ENCODE measurements at places on chromosomes 7 and 10.

- no peak for DNase-seq
Observed at GRCh38 chr10:77007834-77008233, 629.8 kb downstream of the KCNMA1 start.

GRCh38 chr7:128886391-128887168, 23.9 kb downstream of the ATP6V1F start:
- no peak for DNase-seq

GRCh38 chr10:30353851-30354250, 4.8 kb upstream of the MTPAP start:
- DNase-seq, result peak; percentile 73

DNA sequence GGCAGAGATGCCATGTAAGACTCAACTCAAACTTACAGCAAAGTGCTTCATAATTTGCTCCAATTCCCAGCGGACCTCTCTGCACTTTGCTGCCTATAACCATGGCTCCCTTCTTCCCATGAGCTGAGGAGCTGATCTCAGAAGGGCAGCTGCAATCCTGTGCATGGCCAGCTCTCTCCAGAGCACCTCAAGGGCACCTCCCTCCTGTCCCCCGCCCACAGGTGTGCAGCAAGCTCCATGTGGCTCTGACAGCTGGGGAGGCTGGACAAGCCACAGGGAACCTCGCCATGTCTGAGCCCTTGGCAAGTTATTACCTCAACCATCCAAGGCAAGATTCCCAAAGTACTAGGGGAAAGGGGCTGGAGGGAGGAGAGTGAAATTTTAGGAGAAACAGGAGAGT, 61.1 kb upstream of the DDC start:
- no peak for DNase-seq

DNA sequence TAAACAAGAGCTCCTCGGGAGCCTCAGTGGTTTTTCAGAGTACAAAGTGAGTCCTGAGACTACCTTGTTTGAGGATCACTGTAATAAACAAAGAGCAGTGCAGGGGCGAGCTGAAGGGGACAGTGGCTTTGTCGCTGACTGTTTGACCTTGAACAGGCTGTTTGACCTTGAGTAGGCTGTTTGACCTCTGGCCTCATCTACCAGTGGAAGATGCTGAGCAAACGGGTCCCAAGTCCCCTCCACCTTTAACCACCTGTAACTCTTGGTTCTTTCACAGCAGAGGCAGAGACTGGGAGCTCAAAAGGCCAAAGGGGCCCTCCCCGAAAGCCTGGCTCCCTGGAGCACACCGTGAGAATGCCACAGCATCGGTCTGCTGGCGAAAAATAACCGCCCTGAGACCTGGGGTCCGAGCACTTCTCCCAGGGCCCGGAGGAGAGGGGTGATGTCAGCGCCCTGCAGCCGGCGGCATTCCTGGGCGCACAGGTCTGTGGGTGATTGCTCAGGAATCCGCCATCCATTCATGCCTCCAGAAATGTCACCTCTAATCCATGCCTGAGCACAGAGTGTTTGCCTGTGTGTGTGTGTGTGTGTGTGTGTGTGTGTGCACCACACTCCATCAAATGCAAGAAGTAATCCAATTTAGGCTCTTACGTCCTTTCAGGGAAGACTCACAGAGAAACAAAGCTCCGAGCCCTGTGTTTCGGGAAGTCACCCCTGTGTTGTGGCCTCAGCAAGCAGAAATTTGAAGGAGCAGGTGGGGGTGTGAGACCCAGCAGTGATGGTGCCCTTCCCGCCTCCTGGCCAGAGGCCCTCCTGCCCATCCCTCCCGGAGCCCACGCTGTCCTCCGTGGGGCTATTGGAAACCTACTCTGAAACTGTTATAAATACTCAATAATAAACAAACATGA, 66.5 kb downstream of the ASB13 start:
- no peak for DNase-seq

GRCh38 chr10:98417973-98418664, 3.1 kb upstream of the PYROXD2 start:
- no peak for DNase-seq

DNA sequence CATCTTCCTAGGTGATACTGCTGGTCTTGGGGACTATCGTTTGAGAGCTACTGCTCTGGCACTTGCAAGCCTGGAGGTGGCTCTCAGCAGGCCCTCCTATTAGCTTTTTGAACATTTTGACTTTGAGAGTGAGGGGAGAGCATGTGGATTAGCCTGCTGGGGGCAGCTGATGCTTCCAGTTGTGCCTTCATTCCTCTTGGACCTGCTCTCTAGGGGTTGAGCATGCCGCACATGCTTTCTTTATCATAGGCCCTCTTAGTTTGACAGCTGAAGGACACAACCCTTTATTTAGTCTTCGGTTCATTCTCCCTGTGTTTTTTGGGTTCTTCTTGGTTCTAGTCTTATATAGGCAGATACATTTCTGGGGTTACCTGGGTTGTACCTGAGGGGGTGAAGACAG, 132.1 kb downstream of the GALNT17 start:
- DNase-seq, result no peak

DNA sequence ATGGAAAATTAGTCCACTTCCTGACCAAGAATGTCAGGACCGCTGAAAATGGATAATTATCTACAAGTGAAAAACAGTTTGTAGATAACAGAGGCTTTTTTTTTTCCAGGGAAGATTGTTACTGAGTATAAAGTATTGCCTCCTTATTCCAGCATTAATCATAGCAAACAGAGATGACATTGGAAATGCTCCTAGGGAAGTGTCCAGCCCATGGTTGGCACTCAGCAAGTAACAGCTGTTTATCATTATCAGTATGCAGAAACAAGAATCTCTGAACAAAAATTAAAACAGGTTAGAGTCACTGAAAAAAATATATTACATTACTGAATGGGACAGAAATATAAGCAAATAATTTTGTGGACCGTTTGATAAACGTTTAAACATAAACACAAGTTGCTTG, 14.6 kb downstream of the FGL2 start:
- DNase-seq, result no peak

DNA sequence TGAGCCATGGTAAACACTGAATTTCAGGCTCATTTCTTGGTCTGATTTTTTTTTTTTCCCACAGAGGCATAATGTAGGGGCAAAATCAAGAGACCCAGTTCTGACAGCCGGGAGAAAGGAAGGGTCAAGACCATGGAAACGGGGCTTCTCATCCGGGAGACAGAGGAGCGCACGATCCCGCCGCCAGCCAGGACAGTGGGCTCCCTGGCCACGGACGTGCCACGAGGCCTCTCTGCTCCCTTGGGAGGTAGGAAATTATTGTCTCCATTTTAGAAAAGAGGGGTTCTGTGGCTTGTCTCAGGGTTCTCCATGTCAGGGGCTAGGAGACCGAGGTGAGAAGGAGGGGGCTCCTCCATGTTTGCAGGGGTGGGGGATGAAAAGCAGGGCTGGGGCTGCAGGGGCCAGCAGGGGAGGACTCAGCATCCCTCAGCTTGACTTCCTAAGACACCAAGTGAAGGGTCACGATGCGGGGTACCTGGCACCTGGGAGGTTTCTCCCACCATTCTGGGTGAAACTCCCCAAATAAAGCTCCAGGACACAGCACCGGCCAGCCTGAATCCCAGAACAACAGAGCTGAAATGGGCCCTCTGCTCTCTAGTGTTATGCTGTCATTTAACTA, 37.6 kb downstream of the PPIF start:
- DNase-seq, result no peak

- no peak for DNase-seq
Observed at GRCh38 chr7:82172017-82172416, 271.6 kb downstream of the CACNA2D1 start.

DNA sequence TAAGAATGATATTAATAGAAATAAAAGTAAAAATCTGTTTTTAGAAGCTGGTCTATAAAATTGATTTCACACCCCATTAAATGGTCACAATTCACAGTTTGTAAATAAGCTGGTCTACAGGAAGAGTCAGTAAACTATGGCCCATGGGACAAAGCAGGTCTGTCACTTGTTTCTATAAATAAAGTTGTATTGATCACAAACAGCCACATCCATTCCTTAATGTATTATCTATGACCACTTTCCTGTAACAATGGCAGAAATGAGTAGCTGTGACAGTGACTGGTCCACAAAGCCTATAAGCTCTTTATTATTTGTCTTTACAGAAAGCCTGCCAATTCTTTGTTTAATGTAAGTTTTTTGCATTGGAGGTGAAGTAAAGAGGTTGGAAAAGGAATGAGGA, 114.5 kb downstream of the SEMA3E start:
- DNase-seq, result no peak

DNA sequence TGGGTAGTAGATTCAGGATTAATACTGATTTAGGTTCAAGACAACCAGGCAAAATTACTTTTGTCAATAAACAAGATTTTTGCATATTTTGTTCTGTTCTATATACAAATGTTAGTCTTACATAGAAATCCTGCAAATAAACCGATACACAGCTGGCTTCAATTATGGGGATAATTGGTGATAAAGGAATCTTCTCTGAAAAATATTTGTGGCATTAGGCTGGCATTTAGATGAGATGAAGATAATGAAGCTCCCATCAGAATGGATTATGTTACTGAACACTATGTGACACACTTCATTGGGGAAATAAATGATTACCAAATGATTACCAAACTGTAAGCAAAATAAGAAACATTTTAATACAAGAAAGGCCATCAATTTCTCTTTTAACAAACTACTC, 65.8 kb downstream of the NT5C2 start:
- DNase-seq, result no peak
